ENCODE measurements at places on chromosomes 3 and 15.
A peak's percentile ranks its signal among the peaks of the same experiment; 100 is the strongest.

- DNase-seq = no peak
Observed at GRCh38 chr3:134597390-134597970, 53.3 kb downstream of the KY start.

DNA sequence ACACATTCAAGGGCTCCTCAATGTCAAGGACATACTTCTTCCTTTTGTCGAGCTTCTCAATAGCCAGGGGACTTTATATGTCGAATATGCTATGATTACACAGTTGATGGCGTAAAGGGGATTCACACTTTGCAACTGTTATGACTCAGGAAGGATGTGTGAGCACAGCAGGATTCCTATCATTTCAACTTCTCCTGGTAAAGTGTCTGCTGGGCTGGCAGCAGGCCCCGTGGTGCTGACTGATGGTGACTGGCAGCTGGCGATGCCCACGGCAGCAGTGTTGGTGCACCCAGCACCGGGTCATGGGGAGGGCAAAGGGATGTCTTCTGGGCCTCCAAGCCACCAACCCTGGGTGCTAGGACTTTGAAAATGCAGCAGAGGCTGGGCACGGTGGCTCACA, 44.8 kb upstream of the GNB5 start:
- no peak for DNase-seq

DNA sequence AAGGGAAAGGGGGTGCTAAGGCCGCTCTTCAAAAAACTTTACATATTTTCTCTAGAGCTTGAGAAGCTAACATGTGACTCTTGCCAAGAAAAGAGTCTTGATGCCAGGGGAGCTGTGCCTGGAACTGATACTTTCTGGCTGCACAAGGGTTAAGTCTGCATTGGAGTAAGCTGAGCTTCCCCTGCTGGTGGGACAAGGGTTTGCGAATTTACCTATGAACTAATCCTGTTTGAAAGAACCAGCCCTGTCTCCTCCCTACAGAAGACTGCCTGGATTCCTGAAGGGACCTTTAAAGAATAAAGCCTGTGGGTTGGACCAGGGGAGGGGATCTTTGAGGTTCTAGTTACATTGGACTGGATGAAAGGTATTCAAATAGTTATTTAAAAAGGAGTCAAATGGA, 58.3 kb upstream of the EPHA3 start:
- DNase-seq = peak; percentile 4

- no peak for DNase-seq
Observed at GRCh38 chr3:106030627-106030963, 161.8 kb upstream of the CBLB start.

- no peak for DNase-seq
Observed at GRCh38 chr3:195240171-195240701, 30.7 kb downstream of the XXYLT1 start.

DNA sequence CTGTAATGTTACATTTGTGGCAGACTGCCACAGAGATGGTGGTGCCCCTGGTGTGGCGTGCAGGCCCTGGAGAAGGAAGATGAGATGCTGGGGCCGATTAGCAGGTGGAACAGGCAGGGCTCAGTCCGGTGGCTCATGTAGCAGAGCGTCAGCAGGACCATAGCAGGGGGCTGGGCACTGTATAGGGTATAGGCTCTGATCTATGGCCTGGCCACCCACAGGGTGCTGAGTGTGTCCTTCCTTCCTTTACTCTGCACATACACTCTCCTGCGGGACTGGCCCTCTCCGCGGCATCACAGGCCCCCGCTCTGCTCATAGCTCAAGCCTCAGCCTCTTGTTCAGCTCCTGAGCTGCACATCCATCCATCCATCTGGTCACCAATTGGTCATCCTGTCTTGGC, 143.6 kb downstream of the OPA1 start:
- no peak for DNase-seq

DNA sequence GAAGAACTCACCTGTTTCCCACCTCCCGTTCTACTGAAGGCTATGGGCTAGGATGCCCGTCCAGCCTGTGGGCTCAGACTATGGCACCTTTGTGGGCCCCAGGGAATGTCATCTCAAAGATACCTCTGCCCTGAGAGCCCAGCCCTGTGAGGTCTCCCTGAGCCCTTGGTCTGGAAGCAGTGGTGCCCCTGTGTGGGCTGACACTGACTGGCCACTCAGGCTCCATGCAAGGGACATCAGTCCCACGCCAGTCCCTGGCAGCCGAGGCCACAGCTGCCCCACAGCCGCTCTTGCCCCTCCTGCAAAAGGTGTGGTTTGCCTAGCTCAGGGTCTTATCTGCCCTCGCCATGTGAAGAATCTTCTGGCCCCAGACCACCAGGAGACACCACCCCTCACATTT, 106.9 kb downstream of the KLF13 start:
- DNase-seq = no peak

DNA sequence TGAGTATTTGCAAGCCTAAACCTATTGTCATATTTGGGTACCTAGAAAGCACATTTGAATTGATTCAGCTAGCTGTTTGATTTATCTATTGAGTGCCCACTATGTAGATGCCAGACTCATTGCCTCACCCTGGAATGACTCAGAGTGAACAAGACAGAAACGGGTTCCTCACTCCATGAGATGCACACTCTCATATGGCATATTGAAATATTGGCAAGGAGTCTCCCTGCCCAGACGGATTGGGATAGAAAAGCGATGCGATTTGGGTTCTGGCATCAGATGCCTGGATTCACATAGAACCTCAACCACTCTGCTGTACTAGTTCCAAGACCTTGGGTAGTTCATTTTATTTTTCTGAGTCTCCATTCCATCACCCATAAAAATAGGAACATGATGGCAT, 22.5 kb downstream of the LRRN1 start:
- no peak for DNase-seq

DNA sequence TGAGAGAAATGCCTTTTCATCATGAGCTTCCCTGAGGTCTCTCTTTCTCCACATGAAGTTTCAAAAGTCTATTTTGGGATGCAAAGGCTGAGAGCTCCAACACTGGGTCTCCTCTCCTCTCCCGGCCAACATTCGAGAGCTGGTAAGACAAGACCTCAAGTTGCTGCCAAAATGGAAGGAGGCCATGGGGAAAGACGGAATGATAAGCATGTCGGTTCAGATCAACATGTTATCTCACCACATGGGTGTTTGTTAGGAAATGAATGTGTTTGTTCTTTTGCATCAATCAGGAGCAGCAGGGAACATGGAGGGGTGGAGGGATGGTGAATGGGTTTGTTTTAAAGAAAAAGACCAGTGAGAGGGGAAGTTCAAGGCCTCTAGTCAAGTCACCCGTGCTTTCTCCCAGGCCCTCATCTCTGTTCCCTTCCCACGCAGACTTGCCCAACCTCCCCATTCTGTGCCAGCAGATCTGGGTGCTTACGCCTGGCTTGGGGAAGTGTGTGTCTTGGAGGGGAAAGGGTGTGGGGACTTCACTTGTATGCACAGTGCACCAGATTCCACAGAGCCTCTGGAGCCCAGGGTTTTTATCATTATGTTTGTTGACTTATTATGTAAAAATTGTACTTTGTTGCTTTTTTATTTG, 23.5 kb upstream of the ATP10A start:
- DNase-seq = no peak

- DNase-seq = no peak
Observed at GRCh38 chr15:100783291-100783690, 96.3 kb upstream of the ALDH1A3 start.

Data from OCI-LY7 (cell line).